Body of pancreas (tissue), 4 donors: ENCODE measurements at places on chromosomes 16 and 17. TPM values are rescaled to one million over a fixed set of nuclear protein-coding genes. Genes with fewer than 3 reads are reported as not detected.
A peak's percentile ranks its signal among the peaks of the same experiment; 100 is the strongest.

DNA sequence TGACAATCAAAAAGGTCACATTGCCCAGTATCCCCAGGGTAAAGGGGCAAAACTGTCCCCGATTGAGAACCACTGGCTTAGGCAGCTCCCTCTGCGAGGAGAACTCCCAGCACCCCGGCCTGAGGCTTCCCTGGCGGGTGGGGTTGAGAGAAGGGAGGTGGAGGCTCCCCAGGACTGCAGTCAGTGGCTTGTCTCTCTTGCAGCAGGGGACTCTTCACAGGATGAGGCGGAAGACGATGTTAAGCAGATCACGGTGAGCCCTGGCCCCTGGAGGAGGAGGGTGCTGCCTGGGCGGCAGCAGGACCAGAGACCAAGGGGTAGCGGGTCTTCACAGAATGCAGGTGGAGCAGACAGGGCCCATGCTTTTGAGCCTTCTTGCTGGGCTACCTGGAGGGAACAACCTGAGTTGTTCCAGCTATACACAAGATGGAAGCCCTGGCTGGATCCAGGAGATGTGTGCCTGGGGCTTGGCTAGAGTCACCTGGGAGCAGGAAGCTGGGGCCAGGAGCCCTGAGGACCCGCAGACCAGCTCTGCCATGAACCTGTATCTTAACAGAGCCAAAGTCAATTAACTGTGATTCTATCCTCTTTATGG is 16.8 kb downstream of the POLR3E start:
- no peak for DNase-seq
- H3K27ac ChIP-seq = no peak overlapping the region
- no peaks in the 10 kb centered on the region for H3K4me1 ChIP-seq
- H3K36me3 ChIP-seq = peaks cover 5% of the 10 kb centered on the region
- H3K27me3 ChIP-seq = no peaks in the 10 kb centered on the region
- no peak overlapping the region for H3K4me3 ChIP-seq

GRCh38 chr16:30539000-30539964 is 4.6 kb upstream of the ZNF747 start:
- H3K4me3 ChIP-seq = no peak overlapping the region
- DNase-seq = no peak
- H3K27ac ChIP-seq = no peak overlapping the region
- H3K4me1 ChIP-seq = peaks cover 45% of the 10 kb centered on the region
- no peaks in the 10 kb centered on the region for H3K36me3 ChIP-seq

GRCh38 chr16:54957403-54958166 is 26.9 kb downstream of the IRX5 start:
- H3K27me3 ChIP-seq = no peaks in the 10 kb centered on the region
- no peak overlapping the region for H3K27ac ChIP-seq
- DNase-seq = peak; percentile 54
- H3K36me3 ChIP-seq = no peaks in the 10 kb centered on the region
- no peaks in the 10 kb centered on the region for H3K4me1 ChIP-seq
- no peak overlapping the region for H3K4me3 ChIP-seq

GRCh38 chr17:68125111-68125870 is 89.8 kb downstream of the KPNA2 start:
- H3K27ac ChIP-seq = no peak overlapping the region
- no peak for DNase-seq
- H3K4me1 ChIP-seq = no peaks in the 10 kb centered on the region
- no peaks in the 10 kb centered on the region for H3K36me3 ChIP-seq
- H3K4me3 ChIP-seq = no peak overlapping the region

GRCh38 chr16:87336434-87337240 is 19.4 kb upstream of the C16orf95 start:
- DNase-seq = no peak
- no peaks in the 10 kb centered on the region for H3K4me1 ChIP-seq
- peaks cover 12% of the 10 kb centered on the region for H3K36me3 ChIP-seq
- H3K4me3 ChIP-seq = no peak overlapping the region
- H3K27me3 ChIP-seq = no peaks in the 10 kb centered on the region

Gene CACNA1G
- 0.33 TPM for total RNA-seq

DNA sequence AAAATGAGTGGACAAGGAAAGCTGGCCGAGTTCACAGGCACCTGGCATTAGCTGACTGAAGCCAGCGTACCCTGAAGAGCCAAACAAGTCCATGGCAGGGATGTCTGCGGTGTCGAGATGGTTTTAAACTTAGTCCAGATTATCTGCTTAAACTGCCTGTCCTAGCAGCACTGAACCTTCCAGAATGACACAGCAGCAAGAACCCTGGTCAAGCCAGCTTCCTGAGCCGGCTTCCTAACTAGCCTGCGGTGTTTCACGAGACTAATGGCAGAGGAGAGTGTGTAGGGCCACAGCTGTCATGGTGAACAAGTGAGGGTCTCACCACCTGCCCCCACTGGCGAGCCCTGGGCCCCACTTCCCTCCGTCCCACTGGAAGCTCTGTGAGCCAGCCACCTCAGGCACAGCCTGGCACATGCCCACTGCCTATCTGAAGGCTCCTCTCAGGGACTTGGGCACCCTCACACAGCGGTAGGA is 28.8 kb upstream of the MTSS2 start:
- peak overlapping the region; percentile 58 for H3K27ac ChIP-seq
- no peaks in the 10 kb centered on the region for H3K27me3 ChIP-seq
- H3K36me3 ChIP-seq = no peaks in the 10 kb centered on the region
- H3K4me1 ChIP-seq = peaks cover 27% of the 10 kb centered on the region
- no peak for DNase-seq
- H3K4me3 ChIP-seq = no peak overlapping the region

Gene KRT23
- 9.6 TPM for total RNA-seq

DNA sequence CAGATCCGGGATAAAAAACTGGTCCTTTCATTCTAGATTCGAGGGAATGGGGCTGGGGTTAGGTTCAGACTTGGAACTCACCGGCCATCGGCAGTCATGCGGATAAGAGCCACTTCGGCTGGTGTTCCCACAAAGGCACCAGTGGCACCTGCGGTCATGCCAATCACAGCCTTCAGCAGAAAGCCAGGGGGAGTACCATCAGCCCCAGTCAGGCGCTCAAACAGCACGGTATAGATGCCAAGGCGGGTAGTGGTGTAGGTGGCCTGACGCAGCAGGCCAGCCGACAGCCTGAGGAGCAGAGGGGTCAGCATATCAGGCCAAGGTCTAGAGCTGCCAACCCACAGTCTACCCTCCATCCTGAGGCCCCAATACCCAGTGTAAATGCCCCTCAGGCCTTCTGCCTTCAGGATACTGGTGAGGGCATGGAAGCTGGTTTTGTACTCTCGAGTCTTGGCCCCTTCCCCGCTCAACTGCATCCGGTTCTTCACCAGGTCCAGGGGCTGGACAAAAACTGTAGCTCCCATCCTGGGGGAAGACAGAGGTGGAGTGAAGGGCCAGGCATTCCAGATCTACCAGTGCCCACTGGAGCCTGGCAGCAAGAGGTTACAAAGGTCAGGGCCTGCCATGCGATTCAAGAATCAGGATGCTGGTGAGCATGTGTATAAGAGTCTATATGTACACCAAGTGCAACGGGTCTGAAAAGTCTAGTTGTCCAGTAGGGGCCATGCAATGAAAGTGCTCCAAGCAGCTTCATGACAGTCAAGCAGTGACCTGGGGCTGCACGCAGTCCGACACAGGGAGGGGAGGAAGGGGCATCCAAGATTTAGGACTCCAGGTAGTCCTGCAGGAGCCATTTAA is 929 bp downstream of the SLC25A11 start:
- peaks cover 30% of the 10 kb centered on the region for H3K4me1 ChIP-seq
- H3K27ac ChIP-seq = peak overlapping the region; percentile 82
- H3K4me3 ChIP-seq = peak overlapping the region; percentile 92

- H3K36me3 ChIP-seq = no peaks in the 10 kb centered on the region
- H3K4me3 ChIP-seq = no peak overlapping the region
- H3K27ac ChIP-seq = no peak overlapping the region
- H3K4me1 ChIP-seq = no peaks in the 10 kb centered on the region
- no peak for DNase-seq
- H3K27me3 ChIP-seq = no peaks in the 10 kb centered on the region
Measured at GRCh38 chr16:88694221-88695087, 8.1 kb upstream of the SNAI3 start.

GRCh38 chr16:63530974-63531373 is 1494.7 kb upstream of the CDH8 start:
- no peak overlapping the region for H3K27ac ChIP-seq
- no peaks in the 10 kb centered on the region for H3K27me3 ChIP-seq
- H3K4me3 ChIP-seq = no peak overlapping the region
- H3K36me3 ChIP-seq = no peaks in the 10 kb centered on the region
- no peaks in the 10 kb centered on the region for H3K4me1 ChIP-seq
- DNase-seq = no peak

GRCh38 chr17:8847891-8848290 is 19.6 kb downstream of the PIK3R6 start:
- H3K36me3 ChIP-seq = no peaks in the 10 kb centered on the region
- no peak overlapping the region for H3K27ac ChIP-seq
- no peak for DNase-seq
- no peaks in the 10 kb centered on the region for H3K27me3 ChIP-seq
- H3K4me3 ChIP-seq = no peak overlapping the region

DNA sequence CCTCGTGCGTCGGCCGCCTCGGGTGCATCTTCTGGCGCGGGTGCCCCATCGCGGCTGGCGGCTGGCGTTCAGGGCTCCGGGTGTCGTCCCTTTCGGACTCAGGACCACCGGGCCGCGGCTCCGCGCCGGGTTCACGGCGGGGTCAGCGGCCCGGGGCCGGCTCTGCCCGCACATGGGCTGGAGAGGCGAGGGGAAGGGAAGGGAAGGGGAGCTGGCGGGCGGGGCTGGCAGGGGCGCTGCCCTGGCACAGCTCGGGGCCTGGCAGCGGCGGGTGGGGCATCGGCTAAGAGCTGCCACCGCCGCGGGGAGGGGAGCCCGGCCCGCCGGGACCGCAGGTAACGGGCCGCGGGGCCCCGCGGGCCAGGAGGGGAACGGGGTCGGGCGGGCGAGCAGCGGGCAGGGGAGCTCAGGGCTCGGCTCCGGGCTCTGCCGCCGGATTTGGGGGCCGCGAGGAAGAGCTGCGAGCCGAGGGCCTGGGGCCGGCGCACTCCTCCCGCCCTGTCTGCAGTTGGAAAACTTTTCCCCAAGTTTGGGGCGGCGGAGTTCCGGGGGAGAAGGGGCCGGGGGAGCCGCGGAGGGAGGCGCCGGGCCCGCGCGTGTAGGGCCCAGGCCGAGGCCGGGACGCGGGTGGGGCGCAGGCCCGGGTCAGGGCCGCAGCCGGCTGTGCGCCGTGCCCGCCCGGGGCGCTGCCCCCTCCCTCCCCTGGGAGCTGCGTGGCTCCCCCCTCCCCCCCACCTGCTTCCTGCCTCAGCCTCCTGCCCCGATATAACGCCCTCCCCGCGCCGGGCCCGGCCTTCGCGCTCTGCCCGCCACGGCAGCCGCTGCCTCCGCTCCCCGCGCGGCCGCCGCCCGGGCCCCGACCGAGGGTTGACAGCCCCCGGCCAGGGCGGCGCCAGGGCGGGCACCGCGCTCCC is 646 bp downstream of the HIC1 start:
- DNase-seq = no peak
- H3K4me3 ChIP-seq = peak overlapping the region; percentile 25
- peaks cover 27% of the 10 kb centered on the region for H3K27me3 ChIP-seq
- no peak overlapping the region for H3K27ac ChIP-seq
- H3K36me3 ChIP-seq = no peaks in the 10 kb centered on the region
- peaks cover 66% of the 10 kb centered on the region for H3K4me1 ChIP-seq

- H3K27ac ChIP-seq = no peak overlapping the region
- peaks cover 4% of the 10 kb centered on the region for H3K27me3 ChIP-seq
- no peaks in the 10 kb centered on the region for H3K36me3 ChIP-seq
- no peak overlapping the region for H3K4me3 ChIP-seq
Measured at GRCh38 chr17:8060274-8060673, 21.4 kb downstream of the ALOX15B start.

Gene QPRT
- total RNA-seq = 30.3 TPM

- no peak for DNase-seq
- H3K4me3 ChIP-seq = no peak overlapping the region
- no peaks in the 10 kb centered on the region for H3K27me3 ChIP-seq
- H3K27ac ChIP-seq = no peak overlapping the region
- no peaks in the 10 kb centered on the region for H3K4me1 ChIP-seq
- no peaks in the 10 kb centered on the region for H3K36me3 ChIP-seq
Measured at GRCh38 chr17:55536205-55536604, 25.0 kb upstream of the SMIM36 start.

DNA sequence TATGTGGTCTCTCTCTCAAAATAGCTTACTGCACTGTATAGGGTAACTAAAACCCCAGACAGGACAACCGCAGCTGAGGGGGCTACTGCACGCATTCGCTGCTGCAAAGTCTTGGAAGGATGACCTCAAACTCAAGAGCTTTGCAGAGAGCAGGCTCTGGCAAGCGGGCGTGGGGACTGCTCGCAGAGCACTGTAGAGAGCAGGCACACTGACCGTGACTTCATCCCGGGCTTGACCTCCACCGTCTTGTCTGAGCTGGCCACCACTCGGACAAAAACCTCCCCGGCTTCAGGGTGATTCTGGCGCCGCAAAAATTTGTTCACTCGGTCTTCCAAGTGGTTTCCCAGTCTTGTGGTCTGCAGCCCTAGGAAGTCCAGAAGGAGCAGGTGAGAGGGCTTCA is 22.9 kb upstream of the TRAP1 start:
- no peak overlapping the region for H3K27ac ChIP-seq
- H3K4me1 ChIP-seq = peaks cover 41% of the 10 kb centered on the region
- DNase-seq = no peak

GRCh38 chr16:727291-727977 is 528 bp downstream of the HAGHL start:
- peaks cover 7% of the 10 kb centered on the region for H3K27me3 ChIP-seq
- H3K4me1 ChIP-seq = peaks cover 31% of the 10 kb centered on the region

DNA sequence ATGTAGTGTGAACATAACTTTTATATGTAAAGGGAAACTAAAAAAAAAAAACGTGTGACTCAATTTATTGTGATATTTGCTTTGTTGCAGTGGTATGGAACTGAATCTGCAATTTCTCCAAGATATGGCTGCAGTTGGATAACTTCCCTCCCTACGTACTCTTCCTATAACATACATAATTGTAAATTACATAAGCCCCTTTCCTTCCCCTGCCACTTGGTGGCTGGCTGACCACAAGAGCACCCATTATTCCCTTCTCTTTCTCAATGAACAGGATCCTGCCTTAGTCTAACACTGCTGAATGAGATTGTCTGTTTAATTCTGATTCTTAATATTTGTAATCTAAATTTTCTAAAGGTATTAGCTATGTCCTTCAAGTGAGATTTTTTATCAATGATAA is 27.8 kb downstream of the CCL4 start:
- H3K4me1 ChIP-seq = no peaks in the 10 kb centered on the region
- H3K4me3 ChIP-seq = no peak overlapping the region
- DNase-seq = no peak
- H3K27me3 ChIP-seq = no peaks in the 10 kb centered on the region
- no peak overlapping the region for H3K27ac ChIP-seq

Gene LYZL6
- total RNA-seq = not detected

- no peaks in the 10 kb centered on the region for H3K27me3 ChIP-seq
- DNase-seq = no peak
- H3K4me1 ChIP-seq = peaks cover 3% of the 10 kb centered on the region
- H3K27ac ChIP-seq = no peak overlapping the region
Measured at GRCh38 chr17:79049821-79050220, 24.8 kb upstream of the ENGASE start.

Gene OR2C1
- not detected for total RNA-seq
